Hematopoietic multipotent progenitor cell treated with erythropoietin and hydrocortisone succinate and interleukin-3 and kit ligand, for 6 days (in vitro differentiated cells): ENCODE measurements at places on chromosomes 3 and 15.

DNA sequence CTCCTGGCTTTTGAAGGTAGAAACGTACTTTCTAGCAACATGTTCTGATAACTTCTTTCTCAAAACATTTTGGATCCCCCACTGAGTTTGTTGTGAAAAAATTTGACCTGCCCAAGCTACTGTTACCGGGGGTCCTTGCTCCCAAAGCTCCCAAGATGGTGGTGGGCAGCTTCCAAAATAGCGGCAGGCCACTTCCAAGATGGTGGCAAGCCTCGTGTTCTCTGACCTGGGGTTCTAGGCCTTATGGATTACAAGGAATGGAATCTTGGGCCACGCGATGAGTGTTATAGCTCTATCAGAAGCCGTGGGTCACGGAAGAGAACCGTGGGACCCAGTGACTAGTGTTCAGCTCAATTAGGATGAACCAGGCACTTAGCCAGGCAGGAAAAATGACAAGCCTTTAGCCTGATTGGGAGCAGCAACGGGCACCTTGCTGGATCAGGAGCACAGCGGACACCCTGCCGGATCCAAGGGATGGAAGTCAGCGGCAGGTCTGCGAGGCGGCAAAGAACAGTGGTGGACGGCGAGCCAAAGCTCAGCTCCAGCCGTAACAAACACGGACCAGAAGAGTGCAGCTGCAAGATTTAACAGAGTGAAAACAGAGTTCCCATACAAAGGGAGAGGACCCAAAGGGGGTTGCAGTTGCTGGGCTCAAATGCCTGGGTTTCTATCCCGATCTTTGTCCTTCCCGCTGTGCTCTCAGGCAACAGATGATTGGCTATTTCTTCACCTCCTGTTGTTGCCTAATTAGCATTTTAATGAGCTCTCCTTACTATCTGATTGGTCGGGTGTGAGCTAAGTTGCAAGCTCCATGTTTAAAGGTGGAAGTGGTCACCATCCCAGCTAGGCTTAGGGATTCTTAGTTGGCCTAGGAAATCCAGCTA, 133.3 kb downstream of the WDR72 start:
- DNase-seq = no peak

GRCh38 chr3:62151591-62151990, 221.8 kb downstream of the FEZF2 start:
- DNase-seq = no peak

DNA sequence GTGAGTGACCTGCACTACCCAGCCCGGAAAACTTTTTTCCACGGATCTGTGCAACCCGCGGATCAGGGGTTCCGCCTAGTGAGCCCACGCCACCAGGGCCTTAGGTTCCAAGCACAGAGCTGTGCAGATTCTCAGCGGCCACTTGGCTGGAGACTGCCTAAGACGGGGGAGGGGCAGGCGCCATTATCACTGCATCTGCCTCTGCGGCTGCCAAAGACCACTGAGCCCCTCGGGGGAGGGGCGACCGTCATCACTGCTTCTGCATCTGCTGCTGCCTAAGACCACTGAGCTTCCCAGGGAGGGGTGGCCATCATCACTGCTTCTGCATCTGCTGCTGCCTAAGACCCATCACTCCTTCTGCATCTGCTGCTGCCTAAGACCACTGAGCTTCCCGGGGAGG, 460.2 kb downstream of the OCA2 start:
- DNase-seq = no peak

DNA sequence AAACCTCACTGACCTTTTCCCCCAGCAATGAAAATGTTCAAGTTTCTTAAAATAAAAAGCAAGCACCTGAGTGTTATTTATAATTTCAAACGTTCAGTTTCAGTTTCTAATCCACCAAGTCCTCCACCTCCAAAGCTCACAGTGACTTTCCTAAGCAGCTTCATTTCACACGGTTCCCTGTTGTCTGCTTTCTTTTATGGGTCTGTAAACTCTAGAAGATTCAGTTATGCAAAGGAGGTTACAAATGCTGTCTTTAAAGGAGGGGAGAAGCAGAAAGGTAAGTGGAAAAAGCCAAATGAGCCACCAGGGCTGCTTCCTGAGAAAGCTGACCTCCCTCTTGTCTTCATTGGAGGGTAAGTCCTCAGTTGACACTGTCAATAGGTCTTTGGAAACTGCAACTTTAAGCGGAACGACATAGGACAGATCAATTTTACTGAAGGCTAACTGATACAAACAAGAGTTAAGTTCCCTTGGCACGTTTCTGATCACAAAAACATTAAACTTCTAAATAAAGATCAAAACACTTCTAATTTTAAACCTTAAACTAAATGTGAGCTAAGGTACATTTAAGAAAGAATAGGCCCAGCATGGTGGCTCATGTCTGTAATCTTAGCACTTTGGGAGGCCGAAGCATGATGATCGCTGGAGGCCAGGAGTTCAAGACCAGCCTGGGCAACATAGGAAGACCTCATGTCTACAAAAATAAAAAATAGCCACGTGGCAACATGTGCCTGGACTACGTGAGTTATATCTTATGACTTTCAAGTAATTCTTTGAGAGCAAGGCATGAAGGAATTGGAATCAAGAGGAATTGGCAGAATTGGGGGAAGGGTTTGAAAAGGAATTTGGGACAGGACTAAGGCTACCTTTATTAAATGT, 151.9 kb upstream of the UBE2E1 start:
- DNase-seq = no peak

DNA sequence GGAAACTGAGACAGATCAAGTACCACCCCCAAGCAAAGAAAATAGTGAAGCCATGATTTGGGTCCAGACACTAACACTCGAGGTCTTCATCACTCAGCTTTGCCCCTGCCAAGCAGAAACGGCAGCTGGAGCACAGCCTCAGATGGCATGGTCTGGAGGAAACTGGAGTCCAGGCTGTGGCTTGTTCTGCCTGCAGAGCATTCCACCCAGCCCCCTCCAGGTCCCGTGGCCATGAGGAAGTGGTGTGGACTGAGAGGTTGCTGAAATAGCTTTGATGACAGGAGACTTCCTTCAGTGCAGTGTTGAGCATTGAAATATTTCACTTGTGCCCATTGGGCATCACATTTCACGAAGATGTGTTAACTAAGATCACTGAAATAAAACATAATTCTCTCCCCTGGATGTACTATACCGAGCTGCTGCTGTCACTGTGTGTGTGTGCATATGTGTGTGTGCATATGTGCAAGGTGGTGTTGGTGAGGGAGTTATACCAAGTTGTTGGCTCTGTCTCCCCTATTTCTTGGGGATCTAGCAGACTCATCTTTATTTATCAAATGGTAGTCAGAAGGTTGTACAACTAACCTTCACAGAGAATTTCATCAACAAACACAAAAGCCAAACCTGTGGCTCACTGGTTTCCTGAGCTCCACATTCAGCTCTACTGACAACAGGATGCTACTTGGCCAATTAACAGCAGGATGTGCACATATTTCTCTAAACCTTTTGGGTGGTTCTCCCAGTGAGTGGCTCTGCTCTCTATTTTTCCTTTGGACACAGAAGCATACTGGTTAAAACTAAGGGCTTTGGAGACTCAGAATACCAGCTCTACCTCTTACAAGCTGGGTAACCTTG, 660.1 kb upstream of the CFAP20DC start:
- peak; percentile 66 for DNase-seq

- DNase-seq = no peak
Measured at GRCh38 chr15:47861111-47861903, 144.0 kb downstream of the SEMA6D start.

DNA sequence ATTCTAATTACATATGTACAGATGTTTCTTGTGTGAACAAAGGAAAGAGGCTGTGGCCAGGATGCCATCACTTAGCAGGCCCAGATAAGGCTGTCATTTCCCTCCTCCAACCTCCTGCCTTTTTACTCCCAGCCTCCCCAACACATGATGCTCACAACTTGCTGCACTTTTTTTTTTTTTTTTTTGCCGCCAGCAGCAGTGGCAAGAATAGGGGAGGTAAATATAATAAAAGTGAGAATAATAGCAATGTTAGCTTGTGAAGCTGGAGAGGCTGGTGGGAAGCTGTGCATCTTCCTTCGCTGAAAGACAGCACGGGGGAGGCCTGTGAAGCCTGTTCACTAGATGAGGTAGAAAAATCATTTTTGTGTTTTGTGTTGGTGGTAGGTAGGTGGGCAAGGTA, 42.5 kb upstream of the MYO5C start:
- DNase-seq = no peak

- DNase-seq = peak; percentile 97
Measured at GRCh38 chr3:155334914-155335723, 41.6 kb upstream of the STRIT1 start.

GRCh38 chr3:172203522-172204258, 164.3 kb downstream of the FNDC3B start:
- no peak for DNase-seq

GRCh38 chr15:71599418-71600151, 210.8 kb upstream of the NR2E3 start:
- no peak for DNase-seq

DNA sequence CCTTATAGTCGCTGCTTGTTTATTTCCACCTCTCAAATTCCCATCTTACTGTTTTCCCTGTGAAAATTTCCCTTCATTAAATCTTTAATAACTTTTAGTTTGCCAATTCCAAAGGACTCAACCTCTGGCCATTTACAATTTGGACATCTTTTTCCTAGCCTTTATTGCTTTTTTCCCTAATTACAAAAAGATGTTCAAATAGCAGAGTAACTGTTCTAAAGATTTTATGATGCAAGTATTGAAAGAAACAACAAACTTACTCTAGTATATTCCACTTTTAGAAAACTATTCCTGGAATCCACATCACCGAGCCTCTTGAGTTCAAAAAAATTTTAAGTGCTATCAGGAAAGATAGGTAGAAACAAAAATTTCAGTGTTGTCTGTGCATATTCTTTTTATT, 174.1 kb upstream of the UBE2E2 start:
- DNase-seq = no peak

GRCh38 chr3:170953736-170954135, 45.3 kb upstream of the EIF5A2 start:
- no peak for DNase-seq

DNA sequence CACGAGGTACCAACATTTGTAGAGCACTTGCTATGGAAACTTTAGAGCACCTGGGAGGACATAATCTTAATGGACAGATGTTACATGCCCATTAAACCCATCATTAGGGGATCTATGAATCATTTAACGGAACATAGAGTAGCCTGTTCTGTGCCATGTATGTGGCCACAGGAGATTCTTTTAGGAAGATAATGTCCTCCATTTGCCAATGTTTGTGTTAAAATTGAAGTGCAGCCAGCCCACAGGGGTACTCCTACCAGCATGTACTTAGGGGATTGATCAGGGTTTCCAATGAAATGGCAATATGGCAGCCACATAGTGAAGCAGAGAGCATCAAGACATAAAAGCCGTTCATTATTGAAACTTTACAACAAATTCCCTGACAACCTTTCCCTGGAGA, 70.7 kb downstream of the TNIK start:
- DNase-seq = no peak

DNA sequence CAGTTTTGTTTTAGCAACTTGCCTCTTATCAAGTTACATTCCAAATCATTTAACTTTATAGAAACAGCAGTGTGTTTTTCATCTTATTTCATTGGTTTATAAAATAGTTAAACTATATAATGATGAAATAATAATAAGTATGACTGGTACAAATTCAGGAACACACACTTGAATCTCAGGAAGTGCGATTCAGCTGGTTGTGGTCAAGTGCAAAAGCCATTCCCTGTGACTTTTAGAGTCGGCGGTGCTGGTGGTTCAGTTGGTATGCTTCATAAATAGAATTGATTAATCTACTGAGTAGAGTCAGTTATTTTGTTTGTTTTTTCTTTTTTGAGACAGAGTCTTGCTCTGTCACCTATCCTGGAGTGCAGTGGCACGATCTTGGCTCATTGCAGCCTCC, 22.7 kb downstream of the SACM1L start:
- no peak for DNase-seq

DNA sequence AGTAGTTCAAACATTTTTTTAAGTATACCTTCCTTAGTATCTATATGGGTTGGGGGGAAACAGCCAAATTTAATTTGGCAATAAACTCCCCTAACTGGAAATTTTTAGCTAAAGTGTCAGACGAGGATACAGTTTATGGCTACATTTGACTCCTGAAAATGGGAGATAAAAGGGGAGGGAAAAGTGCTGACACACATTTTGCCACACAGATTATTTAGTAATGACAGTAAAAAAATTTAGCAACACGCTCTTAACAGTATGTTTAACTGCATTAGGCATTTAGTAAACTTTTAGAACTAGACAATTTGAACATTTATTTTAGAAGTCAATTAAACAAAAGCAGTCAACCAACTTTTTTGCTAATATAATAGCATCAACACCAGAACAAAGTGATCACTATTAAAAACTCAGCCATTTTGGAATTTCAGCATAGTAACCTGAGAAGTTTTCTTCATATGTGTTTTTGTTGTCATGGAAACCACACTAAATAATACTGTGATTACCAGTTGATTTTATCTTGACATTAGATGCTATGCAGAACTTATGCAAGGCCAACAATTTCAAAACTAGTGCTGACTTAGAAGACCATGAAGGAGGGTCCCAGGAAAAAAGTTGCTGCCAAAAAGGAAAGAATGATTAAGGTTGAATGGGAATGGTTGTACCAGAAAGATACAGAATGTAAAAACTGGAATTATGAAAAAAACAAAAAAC, 47.0 kb upstream of the TFG start:
- peak; percentile 47 for DNase-seq

GRCh38 chr15:92117261-92117731, 263.8 kb downstream of the SLCO3A1 start:
- DNase-seq = no peak

GRCh38 chr3:6287088-6287875, 573.6 kb upstream of the GRM7 start:
- no peak for DNase-seq

- DNase-seq = no peak
Measured at GRCh38 chr3:169091196-169091823, 572.2 kb downstream of the MECOM start.

GRCh38 chr3:121985846-121986245, 36.2 kb downstream of the ILDR1 start:
- DNase-seq = no peak

GRCh38 chr3:25749031-25749581, 34.1 kb downstream of the NGLY1 start:
- DNase-seq = no peak

- DNase-seq = no peak
Measured at GRCh38 chr15:52822475-52822874, 32.3 kb upstream of the ONECUT1 start.

- no peak for DNase-seq
Measured at GRCh38 chr15:89566181-89566580, 9.1 kb upstream of the TICRR start.

DNA sequence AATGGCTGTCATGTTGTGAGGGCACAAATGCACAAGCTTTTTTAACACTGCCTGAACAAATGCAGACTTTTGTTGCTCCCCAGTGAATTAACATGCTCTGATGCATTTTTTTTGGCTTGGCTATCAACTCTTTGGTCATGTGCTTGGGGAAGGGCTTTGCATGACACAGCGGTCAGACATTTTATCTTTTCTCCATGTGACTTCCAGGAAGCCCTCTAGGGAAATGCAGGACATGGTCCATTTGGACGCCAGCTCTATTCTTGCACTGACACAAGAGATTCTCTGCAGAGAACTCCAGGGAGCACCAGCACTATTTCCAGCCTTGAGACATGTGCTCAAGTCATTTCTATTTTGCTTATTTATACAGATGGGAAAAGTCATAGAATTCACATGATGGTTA, 46.2 kb downstream of the NEK11 start:
- DNase-seq = no peak
